Activated CD4-positive, alpha-beta T cell treated with anti-CD3 and anti-CD28 coated beads, Interleukin-2, amount 50 U/mL, for 1 hour (primary cell): ENCODE measurements at places on chromosomes 7 and 10.
A peak's percentile ranks its signal among the peaks of the same experiment; 100 is the strongest.

DNA sequence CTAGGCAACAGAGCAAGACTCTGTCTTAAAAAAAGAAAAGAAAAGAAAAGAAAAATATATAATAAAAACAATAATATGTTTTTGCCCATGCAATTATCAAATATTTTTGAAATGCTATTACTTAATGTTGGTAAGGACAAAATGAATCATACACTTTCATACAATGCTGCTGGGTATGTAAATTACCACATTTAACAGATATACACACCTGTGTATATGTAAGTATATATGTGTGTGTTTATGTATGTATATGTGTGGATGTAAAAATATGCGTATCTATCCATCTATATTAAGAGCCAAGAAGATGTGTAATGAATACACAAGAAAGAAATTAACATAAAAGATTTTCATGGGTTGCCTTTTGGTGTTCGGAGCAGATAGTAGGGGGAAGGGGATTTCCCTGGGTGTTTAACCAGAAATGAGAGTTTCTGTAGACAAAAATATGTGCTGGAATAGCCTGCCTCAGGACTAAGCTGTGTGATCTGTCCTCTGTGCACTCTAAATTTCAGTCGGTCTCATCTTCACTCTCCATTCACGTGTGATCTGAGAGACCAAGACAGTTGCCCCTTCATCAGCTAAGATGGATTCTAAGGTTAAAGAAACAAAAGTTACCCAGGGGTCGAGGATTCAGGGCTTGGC lies 61.2 kb downstream of the PRKCQ start:
- no peak for DNase-seq

GRCh38 chr7:158395780-158396278 lies 191.8 kb downstream of the PTPRN2 start:
- DNase-seq: no peak

- peak; percentile 73 for DNase-seq
Observed at GRCh38 chr10:73997461-73997786, 492 bp upstream of the VCL start.

DNA sequence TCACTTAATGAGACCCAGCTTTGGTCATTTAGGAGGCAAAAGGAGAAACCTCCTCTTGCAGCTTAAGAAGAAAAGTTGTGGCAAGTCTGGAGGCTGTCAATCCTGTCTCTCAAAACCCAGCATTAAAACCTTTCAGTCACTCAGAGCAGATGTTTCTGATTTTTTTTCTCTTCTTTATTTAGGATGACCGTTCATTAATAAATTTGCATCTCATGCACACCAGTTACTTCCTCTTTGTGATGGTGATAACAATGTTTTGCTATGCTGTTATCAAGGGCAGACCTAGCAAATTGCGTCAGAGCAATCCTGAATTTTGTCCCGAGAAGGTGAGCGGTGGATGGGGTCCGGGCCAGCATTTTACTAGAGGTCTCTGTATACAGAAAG lies 32.0 kb downstream of the TMEM248 start:
- no peak for DNase-seq

GRCh38 chr7:155867280-155867679 lies 55.0 kb upstream of the SHH start:
- DNase-seq: no peak

DNA sequence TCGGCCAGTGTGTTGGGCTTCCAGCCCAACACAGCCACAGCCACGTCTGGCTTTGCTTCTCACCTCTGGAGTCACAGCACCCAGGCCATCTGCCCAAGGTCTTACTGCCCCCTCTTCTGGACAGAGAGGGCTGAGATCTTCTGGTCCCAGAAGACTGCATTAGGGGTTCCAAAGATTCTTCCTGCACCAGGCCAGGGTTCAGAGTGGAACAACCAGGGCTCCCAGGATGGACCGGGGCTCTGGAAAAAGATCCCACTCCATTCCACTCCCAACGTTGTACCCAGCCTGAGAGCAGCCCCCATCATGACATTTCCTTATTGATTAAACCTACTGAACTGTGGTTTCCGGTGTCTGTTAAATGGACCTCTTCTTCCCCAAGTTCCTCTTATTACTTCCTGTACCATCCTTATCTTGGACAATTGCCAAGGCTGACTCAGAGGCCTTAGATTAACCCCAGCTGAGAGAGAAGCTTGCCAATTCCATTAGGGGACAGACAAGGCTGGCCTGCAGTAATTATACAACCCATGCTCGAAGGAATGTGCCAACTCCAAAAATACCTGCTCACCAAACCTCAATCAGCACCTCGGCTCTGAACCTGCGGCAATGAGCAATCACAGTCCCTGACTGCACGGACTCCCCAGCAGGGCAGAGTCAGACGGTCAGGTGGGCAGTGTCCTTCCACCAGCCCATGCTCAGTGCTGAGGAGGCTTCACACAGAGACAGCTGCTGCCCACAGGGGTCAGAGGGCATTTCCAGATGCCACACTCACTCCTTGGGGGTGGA lies 47.9 kb upstream of the NPFFR1 start:
- no peak for DNase-seq

DNA sequence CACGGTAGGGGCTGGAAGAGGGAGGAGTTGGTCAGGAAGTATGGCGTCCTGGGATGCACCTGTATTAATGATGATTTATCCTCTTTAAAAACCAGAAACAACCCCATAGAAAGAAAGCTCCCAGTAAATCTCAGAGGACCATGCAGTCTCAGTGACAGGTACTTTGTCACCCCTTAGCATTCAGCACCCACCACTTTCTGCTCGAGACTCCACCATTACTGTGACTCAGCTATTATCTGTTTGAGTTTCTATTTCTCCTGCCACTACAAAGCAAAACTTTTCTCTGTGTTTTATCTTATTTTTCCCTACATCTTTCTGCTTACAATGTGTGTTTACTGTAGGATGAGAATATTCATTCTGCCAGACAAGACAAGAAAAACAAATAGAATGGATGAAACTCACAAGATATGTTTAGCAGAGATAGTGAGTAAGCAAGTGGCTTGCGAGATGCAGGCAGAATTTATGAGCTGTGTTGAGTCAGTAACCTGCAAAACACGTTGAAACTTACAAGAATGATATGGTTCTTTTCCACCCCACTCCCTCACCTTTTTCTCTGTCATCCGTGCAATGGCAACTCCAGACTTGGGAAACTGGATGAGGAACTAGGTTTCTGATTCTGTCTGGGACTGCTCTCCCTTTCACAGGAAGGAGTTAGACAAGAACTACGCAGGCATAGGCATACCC lies 127.1 kb downstream of the AOAH start:
- DNase-seq: no peak

GRCh38 chr7:41774966-41775365 lies 72.1 kb upstream of the INHBA start:
- DNase-seq: no peak

- DNase-seq: no peak
Observed at GRCh38 chr10:69800109-69800508, 1.6 kb upstream of the COL13A1 start.

- DNase-seq: no peak
Observed at GRCh38 chr10:31725436-31725835, 203.2 kb downstream of the ARHGAP12 start.

GRCh38 chr10:43846187-43846680 lies 197.6 kb upstream of the ZNF32 start:
- DNase-seq: peak; percentile 8

- no peak for DNase-seq
Observed at GRCh38 chr10:27344568-27345454, 104.2 kb upstream of the ACBD5 start.

DNA sequence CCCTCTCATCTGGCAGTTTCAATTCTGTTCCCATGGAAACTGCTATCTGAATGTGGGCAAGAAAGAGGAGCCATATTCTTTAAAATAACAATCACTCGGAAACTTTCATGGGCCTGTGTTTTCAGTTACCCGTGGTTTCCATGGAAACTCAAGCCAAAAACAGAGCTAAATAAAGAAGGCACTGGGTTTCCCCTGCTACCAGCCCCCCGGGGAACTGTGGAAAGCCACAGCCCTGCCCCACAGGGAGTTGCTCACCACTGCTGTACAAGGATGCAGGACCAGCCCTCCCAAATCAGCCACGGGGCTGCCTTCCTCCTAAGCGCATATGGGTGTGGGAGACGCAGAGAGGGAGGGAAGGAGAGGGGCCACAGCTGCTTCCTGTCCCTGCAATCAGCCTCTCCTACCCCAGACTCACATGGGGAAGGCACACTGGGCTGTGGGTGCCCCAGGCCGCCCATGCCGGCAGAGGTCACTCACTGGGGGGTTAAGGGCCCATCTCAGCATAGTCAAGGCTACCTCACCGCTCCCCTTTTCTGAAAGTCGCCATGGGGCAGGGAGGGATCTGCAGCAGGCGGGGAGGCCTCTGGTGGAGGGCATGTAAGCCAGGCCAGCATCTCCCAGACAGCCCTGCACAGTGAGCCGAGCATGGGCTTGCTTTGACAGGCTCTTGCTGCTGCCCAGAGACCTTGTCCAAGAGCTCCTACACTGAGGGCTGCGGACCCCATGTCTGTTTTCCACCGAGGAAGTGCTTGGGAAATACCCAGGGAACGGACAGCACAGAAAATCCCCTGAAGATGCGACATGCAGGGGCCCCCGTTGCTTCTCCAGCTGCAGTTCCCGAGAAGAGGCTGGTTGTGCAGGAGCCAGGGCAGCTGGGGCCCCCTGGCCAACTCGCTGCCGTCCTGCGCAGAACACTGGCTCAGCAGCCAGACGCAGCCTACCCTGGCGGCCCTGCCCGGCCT lies 157.3 kb upstream of the PPP2R2D start:
- no peak for DNase-seq

DNA sequence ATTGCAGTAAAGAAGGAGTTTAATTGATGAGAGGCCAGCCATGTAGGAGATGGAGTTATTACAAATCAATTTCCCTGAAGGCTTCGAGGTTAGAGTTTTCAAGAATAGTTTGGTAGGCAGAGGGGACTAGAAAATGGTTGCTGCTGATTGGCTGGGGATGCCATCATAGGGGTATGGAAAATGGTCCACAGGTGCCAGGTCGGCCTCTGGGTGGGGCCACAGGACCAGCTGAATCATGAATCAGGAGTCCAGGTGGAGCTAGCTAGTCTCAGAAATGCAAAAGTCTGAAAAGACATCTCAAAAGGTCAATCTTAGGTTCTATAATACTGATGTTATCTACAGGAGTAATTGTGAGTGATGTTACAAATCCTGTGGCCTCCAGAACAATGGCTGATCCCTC lies 714.0 kb upstream of the GHITM start:
- DNase-seq: no peak

GRCh38 chr7:27178366-27178765 lies 4.2 kb upstream of the HOXA10 start:
- no peak for DNase-seq

DNA sequence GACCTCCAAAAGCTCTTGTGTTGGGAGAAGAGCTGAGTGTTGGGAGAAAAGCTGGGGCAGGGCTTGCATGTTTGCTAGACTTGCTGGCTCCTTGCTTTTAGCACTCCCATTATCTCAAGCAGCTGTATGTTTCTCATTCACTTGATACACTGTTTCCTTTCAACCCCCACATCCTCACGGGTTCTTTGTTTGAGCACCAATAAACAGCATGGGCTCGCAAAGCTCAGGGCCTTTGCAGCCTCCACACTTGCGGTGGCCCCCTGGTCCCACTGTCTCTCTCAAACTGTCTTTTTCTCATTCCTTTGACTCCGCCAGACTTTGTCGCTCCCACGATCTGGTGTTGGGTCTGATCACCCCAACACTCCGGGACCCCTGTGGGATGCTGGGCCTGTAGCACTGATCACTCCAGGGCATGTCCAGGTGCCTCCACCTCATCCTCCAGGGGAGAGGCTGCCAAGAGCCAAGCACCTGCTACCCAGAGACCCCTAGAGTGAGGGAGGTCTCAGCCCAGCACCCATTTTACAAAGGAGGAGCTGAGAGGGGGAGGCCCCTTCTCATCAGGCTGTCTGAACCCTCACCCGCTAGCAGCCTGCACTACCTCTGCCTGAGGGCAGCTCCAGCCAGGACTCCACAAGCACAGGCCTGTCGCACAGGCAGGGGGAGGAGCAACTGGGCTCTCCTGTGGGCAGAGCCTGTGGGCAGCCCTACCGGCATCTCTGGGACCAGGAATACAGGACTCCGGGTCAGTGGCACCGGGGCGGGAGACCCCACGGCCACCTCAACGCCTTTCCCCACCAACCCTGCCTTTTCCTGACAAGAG lies 49.1 kb upstream of the MSMB start:
- DNase-seq: no peak

DNA sequence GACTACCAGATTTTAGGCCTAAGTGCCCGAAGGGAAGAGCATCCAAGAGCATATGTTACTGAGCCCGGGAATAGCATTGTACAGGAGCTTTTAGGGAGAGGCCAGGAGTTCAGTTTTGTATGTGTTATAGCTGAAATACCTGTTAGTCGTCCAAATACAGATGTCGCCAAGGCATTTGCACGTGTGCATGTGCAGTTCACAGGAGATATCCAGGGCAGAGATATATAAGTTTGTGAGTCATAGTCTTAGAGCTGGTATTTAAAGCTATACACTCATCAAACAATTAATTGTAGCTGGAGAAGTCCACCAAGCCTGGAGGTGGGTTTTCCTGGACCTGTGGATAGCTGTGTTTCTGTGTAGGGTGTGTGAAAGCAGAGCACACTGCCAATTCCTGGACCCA lies 394.0 kb upstream of the FZD8 start:
- no peak for DNase-seq

DNA sequence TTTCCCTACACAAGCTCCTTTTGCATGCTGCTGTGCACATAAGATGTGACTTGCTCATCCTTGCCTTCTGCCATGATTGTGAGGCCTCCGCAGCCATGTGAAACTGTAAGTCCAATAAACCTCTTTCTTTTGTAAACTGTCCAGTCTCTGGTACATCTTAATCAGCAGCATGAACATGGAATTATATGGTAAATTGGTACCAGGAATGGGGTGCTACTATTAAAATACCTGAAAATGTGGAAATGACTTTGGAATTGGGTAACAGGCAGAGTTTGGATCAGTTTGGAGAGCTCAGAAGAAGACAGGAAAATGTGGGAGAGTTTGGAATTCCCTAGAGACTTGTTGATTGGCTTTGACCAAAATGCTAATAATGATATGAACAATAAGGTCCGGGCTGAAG lies 181.8 kb downstream of the GPR158 start:
- no peak for DNase-seq

- no peak for DNase-seq
Observed at GRCh38 chr7:104017001-104017400, 27.5 kb upstream of the RELN start.

DNA sequence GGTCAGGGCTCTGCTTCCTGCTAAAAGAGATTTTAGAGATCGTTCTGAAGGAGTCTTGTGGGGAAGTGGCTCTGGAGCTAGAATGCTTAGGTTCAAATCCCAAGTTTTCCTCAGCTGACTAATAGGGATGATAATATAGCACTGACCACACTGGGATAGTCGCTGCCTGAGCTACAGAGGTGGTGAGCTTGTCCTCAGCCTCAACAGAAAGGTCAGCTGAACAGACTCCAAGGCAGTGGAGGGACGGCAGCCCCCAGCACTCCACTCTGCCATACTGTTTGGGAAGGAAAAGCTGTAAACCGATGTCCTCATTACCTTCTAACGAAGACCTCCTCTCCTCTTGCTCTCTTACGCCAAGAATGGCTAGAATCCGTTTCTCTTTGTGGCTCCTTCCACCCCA lies 36.2 kb downstream of the KAT6B start:
- no peak for DNase-seq

DNA sequence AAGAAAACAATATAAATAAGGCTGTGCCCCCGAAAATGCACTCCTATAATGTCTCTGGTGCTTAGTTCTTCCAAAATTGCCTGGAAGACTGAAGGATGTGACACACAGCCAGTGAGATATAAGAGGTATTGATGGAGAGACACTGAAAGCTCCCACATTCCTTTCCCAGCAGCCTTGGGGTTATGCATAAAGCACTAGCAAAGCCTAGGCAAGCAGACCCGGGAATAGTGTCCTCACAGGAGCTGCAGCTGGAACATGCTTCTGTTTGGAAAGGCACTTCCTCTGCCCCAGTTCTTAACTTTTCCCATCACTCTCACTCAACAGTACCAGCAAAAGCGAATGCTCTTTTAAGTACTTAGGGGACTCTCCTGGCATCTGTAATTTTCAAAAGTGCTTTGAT lies 178.0 kb downstream of the AMPH start:
- DNase-seq: no peak
